Fibroblast of skin of right biceps (primary cell): ENCODE measurements at places on chromosomes 7 and 10.

GRCh38 chr7:123657304-123657685, 1.6 kb downstream of the LMOD2 start:
- DNase-seq, result no peak

- DNase-seq, result no peak
These were observed 528.2 kb upstream of the NRP1 start for GRCh38 chr10:33862536-33863105.

GRCh38 chr10:1776127-1776662, 38.9 kb upstream of the ADARB2 start:
- no peak for DNase-seq

DNA sequence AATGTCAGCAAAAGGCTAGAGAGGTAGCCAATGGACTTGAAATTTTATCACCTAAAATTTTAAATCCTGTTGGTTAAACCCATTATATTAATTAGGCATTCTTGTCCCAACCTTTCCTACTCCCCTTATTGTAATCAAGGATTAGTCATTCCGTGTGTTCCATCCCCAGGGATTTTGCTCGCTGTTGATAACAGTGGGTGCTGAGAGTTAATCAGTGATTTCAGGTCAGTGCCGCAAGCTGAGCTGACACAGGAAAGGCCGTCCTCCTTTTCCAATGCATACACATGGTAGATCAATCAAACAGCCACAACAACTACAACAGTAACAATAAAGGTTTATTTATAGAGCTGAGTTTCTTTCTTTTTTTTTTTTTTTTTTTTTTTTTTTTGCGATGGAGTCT, 271.4 kb downstream of the ACTR3B start:
- no peak for DNase-seq

DNA sequence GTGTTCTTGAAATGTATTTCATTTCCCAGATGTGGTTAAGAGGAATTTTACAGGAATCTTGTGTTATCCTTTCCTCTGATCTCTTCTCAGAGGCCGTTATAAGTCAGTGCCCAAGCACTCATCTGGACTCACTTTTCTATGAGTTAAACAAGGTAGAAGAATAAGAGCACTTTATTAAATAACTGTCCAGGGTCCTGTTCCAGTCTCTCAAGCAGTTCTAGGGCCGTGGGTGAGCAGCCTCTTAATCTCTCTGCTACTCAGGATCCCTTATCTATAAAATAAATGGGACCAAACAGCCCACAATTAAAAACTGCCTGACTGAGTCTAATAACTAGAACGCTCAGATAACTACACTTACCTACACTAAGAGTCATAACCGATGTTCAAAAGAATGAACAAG, 111.2 kb downstream of the OSBPL3 start:
- no peak for DNase-seq

- DNase-seq, result no peak
These were observed 26.4 kb upstream of the PRKAR2B start for GRCh38 chr7:107017965-107018719.

- no peak for DNase-seq
These were observed 111.0 kb downstream of the HTR7 start for GRCh38 chr10:90746829-90747228.

DNA sequence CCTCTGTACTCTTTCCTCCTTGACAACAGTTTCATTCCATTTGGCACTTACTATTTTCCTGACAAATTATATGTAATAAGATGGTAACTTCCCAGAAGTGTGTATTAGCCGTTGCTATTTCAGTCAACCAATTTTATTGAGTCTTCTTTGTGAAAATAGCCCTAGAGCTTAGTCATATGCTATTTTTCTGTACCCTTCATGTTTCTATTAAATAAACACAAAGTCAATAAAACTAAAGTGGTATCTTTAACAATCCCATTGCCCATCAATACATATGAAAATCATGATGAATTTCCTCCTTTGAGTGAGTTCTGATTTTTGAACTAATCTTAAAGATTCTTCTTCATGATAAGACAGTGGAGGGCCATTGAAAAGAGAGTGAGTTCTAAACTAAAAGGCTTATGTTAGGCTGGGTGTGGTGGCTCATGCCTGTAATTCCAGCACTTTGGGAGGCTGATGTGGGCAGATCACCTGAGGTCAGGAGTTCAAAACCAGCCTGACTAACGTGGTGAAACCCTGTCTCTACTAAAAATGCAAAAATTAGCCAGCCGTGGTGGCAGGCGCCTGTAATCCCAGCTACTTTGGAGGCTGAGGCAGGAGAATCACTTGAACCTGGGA, 5.9 kb upstream of the MYPN start:
- no peak for DNase-seq

DNA sequence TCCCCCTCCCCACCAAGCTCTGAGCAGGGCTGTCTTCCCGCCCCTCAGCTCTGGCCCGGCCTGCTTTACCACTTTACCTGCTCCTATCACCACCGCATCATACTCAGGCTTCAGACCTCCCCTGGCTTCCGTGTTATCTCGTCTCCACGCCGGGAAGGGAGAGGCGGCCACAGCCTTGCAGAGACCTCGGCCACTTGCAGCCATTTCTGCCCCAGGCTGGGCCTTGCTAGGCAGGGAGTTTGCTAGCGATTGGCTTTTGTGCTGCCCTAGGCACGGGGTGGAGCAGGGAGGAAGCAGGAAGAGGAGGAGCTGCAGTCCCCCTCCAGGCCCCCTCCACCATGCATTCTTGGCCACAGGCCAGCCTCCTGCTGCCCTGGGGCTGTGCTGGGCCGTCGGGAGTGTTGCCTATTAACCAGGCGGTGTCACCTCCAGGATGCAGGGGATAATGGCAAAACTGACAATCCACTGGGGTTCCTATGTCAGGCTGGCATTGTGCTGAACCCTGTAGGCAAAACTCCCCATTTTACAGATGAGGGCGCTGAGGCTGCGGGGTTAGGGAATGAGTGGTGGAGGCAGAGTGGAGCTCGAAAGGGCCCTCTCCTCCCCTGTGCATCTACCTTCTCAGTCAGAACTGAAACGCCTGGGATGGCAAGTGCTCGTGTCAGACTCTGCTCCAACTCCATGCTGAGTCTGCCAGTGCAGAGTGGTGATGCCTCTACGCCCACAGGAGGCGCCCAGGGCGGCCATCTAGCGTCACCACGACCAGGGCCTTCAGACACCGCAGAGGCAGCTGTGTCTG, at the start of gene PYROXD2:
Gene PYROXD2, minus strand, starts transcription at position 251 of the 799 bp plus-strand sequence. Its CDS starts 47 bp downstream, at position 204.
- peak; percentile 95 for DNase-seq

- no peak for DNase-seq
These were observed 29.5 kb upstream of the LEP start for GRCh38 chr7:128211626-128212025.

DNA sequence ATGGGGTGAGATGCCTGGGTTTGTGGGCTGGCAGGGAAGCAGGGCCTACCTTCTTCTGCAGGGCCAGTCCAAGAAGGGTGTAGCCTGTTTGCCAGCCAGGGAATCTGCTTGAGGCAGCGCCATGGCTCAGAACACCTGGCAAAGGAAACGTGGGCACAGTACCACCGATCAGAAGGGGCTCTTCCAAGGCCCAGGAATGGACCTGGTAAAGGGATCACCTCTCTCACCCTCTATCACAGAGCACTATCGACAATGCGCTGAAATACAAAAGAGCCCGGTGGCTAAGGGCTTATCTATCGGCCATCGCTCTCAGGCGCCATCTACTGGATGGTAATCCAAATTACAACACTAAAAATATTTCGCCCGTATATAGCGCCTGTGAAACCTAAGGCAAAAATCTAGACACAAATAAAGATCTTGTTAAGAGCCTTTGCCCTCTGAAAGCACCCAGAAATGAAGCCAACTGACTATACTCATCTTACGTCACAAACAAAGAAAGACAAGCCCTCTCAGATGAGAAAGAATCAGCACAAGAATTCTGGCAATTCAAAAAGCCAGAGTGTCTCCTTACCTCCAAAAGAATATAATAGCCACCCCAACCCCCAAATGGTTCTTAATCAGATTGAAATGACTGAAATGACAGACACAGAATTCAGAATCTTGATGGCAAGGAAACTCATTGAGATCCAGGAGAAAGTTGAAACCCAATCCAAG, 217.8 kb upstream of the HPS1 start:
- peak; percentile 24 for DNase-seq

- DNase-seq, result no peak
These were observed 168.9 kb downstream of the PHTF2 start for GRCh38 chr7:77967429-77967828.

- no peak for DNase-seq
These were observed 78.3 kb upstream of the CTBP2 start for GRCh38 chr10:125238682-125239081.

DNA sequence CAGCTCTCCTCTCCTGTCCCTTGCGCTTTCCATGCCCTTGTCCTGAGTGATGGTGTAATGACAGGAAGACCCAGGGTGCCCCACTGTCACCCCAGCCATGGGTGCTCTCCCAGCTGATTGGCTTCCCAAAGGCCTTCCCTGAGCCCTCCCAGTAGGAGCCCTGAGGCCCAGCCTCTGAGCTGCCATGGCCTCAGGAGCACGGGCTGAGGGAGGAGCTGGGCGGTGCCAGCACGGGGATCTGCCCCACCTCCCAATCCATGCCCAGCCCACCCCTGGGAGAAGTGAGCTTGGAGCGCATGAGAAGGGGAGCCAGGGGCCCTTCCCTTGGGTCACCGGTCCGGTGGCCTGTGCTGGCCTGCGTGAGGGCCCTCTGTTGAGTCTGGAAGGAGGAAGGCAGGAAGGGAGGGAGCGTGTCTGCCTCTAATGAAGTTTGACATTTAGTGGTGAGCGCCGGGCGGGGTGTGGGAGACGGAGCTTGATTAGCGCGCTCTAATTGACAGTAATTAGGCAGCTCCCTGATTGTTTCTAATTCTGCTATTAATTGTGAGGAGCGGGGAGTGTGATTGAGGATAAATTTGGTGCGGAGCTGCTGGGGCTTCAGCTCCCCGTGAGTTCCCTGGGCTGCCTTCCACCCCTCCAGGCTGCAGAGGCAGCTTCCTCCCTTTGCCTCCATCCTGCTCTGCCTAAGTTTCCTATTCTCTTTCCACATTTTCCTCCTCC, 28.3 kb downstream of the GBX1 start:
- DNase-seq, result no peak

GRCh38 chr7:51310131-51310583, 6.5 kb downstream of the COBL start:
- no peak for DNase-seq

- no peak for DNase-seq
These were observed 8.9 kb downstream of the FGF8 start for GRCh38 chr10:101766753-101767599.

- no peak for DNase-seq
These were observed 10.0 kb downstream of the VWC2 start for GRCh38 chr7:49783446-49783845.

GRCh38 chr10:105986912-105987635, 1177.4 kb downstream of the SORCS1 start:
- DNase-seq, result no peak

DNA sequence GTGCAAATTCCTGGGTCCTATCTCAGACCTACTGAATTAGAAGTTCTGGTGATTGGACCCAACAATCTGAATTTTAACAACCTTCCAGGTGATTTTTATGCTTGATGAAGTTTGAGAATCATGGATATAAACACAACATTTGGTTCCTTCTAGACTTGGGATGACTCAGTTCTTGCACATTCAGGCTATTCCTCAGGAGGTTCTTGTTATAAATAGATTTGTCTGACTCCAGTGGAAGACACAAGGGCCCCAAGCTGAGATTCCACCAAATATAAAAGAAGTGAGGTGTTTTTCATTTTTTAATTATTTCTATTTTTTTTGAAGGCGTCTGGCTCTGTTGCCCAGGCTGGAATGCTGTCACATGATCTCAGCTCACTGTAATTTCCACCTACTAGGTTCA, 9.4 kb upstream of the TAS2R16 start:
- no peak for DNase-seq

- no peak for DNase-seq
These were observed 104.0 kb downstream of the RALA start for GRCh38 chr7:39727231-39728012.

GRCh38 chr10:100826983-100827818, 81.8 kb downstream of the PAX2 start:
- DNase-seq, result no peak

- DNase-seq, result no peak
These were observed 23.0 kb upstream of the RBM33 start for GRCh38 chr7:155621418-155621980.

- no peak for DNase-seq
These were observed 21.8 kb upstream of the INPP5F start for GRCh38 chr10:119703903-119704508.
